Eye (tissue), 1 donor: ENCODE measurements at places on chromosomes 1 and 21.

GRCh38 chr1:234595899-234596298 lies 14.1 kb downstream of the IRF2BP2 start:
- no peak for DNase-seq

DNA sequence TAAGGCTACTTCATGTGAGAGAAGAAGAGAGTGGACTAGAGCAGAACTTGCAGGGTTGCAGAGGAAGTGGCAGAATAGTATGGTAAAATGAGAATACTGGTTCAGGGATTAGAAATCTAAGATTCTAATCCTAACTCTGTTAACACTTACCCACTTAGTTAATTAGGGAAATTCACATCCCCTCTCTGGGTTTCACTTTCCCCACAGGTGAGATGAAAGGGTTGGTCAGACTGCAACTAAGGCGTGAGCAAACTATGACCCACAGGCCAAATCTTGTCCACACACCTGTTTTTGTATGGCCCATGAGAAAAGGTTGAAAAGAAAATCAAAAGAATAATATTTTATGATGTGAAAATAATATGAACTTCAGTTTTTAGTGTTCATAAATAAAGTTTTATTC lies 117.5 kb downstream of the MACF1 start:
- no peak for DNase-seq

- DNase-seq = peak; percentile 93
Observed at GRCh38 chr1:36187800-36188593, 32.0 kb downstream of the MAP7D1 start.

DNA sequence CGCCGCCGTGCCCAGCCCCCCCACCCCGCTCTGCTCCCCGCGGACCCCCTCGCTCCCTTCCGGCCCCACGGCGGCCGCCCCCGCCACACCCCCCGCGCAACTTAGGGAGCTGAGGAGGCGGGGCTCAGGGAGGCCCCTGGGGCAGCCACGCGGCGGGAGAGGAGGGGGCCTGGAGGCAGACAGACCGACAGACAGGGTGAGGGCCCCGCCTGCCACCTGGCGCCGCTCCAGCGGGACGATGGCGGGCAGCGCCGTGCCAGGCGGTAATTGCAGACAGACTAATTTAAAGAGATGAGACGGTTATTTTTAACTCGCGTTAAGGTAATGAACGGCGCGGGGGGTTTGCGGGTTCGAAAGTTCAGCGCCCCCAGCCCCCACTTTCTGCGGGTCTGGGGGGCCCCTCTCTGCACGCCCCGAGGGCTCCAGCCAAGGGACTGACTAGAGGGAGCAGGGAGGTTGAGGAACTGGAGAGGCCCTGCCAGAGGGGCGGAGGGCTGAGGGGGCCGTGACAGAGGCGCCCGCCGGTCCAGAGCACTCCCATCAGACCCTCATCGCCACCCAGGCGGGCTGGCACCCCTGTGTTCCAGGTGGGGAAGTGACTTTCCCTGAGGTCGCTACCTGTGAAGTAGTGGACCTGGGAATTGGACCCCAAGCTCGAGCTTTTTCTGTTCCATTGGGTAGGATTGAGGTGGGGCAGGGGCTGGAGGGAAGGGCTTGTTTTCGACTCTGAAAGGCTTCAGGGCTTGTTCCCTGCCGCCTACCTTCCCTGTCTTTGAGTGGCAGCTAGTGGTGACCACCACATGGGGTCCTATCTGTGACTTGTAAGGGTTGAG lies 5.4 kb downstream of the FOXO6 start:
- peak; percentile 62 for DNase-seq

GRCh38 chr1:63887809-63888208 lies 114.0 kb downstream of the ROR1 start:
- no peak for DNase-seq

DNA sequence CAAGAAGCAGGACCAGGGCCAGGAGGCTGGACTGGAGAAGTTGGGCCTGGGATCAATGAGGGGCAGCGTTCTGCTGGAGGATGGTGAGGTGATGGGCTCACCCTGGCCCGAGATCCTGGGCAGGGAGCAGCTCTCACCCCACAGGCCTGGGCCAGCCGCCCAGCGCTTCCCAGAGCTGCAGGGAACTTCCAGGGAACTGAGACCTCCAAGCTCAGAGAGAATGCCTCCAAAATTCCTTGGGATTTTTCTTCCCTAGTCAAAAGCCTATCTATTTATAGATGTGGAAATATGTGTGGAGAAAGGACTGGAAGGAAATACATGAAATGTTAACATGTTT lies 121.2 kb downstream of the SPSB1 start:
- DNase-seq = no peak

DNA sequence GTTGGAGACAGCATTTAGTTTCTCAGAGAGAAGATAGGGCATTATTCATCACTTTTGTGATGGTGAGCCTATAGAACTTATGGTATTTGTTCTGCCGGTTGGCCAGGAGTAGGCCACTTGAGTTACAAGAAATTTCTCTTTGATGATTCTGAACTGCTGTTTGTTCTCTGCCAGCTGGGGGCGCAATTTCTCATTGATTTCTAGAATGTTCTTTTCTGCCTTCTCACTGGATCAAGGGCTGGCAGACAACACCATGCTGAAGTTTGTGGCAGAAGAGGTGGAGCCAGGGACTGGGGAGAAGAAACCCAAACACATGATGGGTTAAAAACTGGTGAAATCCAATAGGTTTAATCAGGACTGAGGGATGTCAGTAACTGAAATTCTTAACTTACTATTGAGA lies 360.6 kb downstream of the FAM72C start:
- DNase-seq = no peak

GRCh38 chr1:109787845-109788601 lies 24.3 kb upstream of the EPS8L3 start:
- DNase-seq = no peak

DNA sequence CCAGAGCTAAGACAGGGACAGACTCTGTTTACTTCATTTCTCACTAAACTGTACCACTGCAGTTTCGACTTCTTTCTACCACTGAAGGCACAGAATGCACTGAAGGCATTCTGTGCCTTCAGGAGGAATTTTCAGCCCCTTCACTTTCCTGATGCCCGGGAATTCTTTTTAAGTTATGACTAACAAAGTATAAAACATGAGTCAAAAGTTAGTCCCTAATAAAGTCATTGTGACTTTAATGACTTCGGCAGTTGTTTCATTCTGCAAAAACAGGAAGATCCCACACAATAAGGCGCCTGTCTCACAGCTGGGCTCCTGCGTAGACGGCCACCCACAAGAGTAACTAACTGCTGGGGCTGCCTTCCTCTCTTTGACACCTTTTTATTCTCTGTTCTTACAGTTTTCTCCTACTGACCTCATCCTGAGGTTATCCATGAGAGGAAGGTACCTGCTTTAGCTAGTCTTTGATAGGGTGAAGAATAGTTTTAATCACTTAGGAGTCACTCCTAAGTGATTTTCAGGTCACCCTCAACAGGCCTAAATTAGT lies 183.9 kb upstream of the SGIP1 start:
- no peak for DNase-seq

GRCh38 chr1:89767618-89768017 lies 53.2 kb upstream of the LRRC8D start:
- DNase-seq = no peak

DNA sequence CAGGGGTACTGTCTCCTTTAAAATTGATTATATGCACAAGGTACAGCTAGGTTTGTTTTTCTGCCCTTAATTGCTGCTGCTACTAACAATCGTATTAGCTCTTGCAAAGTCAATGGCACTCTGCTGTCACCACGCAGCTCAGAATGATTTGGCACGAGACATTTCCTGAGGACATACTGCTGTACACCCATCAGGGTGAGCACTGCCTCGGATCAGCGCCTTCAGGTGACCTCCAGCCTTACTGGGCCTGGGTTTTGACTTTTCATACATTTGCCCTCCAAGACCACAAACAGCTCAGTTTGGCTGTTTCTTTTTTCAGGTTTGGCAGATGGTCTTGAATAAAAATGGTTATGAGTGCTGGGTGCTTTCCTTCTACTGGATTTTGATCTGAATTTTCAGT lies 110.9 kb downstream of the NTPCR start:
- DNase-seq = no peak

- no peak for DNase-seq
Observed at GRCh38 chr1:209627027-209627731, 25.0 kb downstream of the LAMB3 start.

GRCh38 chr1:28927266-28927647 lies 12.9 kb downstream of the EPB41 start:
- DNase-seq = no peak

DNA sequence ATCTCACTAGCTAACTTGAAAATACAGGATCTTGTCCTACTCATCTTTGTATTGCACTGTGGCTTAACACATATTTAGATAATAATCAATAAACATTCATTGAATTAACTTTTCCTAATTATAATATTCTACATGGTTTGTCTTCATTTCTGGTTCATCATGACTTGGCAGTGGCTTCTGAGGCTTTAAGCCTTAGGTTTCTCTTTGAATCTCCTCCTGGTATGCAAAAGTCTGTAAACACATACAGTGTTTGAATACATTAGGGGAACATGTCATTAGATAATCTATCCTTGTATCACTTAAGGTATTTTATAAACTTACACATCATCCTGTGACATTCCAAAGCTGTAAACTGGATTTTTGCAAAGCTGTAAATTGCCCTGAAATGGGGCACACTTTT lies 20.6 kb downstream of the CTSK start:
- no peak for DNase-seq

DNA sequence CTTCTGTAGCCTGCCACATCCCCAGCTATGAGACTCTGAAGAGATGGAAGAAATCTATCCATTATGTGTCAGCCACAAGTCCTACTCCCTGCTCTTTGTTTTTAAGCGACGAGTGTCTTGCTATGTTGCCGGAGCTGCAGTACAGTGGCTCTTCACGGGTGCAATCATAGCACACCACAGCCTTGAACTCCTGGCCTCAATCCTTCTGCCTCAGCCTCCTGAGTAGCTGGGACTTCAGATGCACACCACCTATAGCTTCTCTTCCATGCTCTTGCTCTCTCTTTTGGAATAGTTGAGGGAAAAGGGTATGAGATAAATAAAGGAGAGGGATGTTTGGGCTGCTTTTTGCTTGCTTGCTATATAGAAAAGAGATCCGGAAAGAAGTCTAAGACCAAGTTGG lies 1.6 kb downstream of the TUFT1 start:
- no peak for DNase-seq

- DNase-seq = peak; percentile 10
Observed at GRCh38 chr1:200314085-200314750, 95.6 kb downstream of the ZNF281 start.
